ENCODE measurements at places on chromosomes 12 and 14.

DNA sequence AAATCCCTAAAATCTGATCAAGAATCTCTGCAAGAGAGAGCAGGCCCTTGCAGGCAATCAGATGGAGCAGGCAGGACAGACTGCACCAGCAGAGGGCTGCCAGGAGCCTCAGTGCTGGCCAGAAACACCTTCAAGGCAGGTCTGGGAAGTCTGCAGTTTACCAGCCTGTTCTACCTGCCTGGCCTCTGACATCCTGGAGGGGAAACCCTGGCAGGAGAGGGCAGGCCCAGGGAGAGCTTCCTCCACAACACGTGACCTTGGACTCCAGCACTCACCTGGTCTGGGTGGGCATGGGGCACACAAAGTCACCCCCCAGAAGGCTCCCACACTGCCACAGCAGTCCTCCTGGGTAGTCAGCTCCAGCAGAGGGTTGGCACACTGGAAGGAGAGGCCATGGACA lies 56.0 kb downstream of the ISCA2 start:
- no peak for DNase-seq

GRCh38 chr12:57772429-57773322 lies at the start of gene EEF1AKMT3:
Gene EEF1AKMT3 (plus strand): TSS chr12:57772614. CDS start chr12:57772725, 111 bp downstream.
- no peak for DNase-seq

DNA sequence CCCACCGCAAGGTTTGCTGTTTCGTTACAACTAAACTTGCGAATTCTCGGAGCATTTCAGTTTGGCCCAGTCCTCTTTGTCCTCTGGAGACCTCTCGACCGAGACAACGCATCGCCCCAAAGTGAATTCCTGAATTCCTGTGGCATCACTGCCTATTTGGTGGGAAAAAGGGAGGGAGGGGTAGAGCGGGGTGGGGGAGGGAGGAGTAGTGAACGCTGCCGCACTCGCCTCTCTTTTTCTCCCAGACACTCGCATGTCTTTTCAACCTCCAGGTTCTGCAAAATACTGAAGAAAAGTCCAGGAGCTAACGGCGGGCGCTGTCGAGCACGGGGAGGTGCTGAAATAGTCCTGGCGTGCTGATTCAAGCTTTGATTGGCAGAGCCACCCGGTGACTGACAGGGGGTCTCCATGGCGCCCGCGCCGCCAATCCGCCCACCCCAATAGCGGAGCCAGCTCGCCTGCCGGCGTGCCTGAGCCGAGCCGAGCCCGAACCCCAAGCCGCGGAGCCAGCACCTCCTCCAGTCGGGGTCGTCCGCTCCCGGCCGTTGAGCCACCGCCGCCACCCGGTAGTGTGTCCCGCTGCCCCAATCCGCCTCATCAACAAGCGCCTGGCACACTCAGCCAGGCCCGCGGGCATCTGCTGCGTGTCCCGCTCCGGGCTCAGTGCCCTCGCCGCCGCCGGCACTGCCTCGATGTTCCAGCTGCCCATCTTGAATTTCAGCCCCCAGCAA lies at the start of gene SIX6:
Gene SIX6 (plus strand): TSS at position 440 of the 731 bp plus-strand sequence. CDS start 253 bp downstream, at position 693.
- DNase-seq: no peak

DNA sequence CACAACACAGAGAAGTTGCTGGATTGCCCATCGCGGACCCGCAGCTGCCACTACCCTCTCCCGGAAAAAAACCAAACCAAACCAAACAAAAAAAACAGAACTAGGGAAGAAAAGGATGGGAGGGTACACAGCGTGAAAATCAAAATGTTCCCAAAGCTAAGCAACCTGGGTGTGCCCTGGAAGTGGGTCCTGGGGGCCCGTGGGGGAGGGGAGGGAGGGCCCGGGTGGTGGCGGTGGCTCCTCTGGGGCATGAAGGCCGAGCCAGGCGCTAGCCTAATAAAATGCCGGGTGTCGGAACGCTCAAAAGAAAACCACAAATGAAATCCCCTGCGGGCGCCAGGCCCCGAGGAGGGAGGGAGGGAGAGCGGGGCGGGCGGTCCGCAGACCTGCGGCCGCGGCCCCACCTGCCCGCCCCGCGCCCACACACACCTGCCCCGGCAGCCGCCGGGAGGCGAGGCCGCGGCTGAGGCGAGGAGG lies 787 bp downstream of the HECTD4 start:
- no peak for DNase-seq

DNA sequence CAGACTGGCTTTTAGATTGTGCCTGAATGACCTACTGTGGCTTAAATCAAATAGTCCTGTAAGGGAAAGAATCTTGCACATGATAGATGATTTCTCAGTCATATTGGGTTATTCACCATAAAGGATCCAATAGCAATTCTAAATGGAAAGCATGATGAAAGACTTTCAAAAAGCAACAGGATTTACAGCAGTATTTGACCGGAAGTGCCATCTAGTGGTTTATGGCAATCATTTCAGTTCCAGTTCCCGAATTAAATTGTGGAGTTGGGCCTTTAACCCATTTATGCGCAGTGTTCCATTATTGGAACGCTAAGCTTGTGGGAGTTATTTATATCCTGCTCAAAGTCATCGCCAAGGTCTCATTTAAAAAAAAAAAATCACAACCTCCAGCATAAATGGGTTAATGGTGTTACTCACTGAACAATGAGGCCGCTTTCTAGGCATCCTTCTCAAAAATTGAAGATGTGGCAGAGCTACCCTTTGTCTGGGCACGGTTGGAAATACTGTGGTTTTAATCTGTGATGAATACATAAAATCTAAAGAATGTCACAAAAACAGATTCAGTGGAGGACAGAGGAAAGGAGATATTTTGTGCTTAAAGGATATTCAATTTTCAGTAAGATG lies 60.8 kb upstream of the REP15 start:
- DNase-seq: no peak

- DNase-seq: no peak
These were observed 7.9 kb upstream of the CEP170B start for GRCh38 chr14:104856869-104857860.
